AG08395 (cell line): ENCODE measurements at places on chromosomes 3 and 15.

- DNase-seq, result no peak
Measured at GRCh38 chr3:156963096-156963495, 136.9 kb downstream of the LEKR1 start.

- DNase-seq, result no peak
Measured at GRCh38 chr3:189954733-189955665, 165.7 kb downstream of the P3H2 start.

GRCh38 chr3:80384811-80385210 is 617.0 kb upstream of the ROBO1 start:
- DNase-seq, result no peak

GRCh38 chr3:29697989-29698388 is 417.1 kb downstream of the RBMS3 start:
- DNase-seq, result peak; percentile 24

DNA sequence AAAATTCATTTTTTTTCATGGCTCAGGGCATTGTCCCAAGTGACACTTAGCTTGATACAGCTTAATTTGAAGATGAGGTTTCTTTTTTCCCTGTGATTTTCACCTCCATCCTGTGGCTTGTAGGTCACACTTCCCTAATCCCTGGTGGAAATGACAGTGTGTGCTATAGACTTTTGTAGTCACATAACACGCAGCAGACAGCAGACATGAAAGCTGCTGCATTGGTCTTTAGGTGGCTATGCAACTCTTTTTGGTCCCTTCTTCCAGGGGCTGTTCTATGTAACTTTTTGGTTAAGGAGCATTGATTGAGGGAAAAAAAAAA is 38.8 kb downstream of the TRAK1 start:
- DNase-seq, result no peak

DNA sequence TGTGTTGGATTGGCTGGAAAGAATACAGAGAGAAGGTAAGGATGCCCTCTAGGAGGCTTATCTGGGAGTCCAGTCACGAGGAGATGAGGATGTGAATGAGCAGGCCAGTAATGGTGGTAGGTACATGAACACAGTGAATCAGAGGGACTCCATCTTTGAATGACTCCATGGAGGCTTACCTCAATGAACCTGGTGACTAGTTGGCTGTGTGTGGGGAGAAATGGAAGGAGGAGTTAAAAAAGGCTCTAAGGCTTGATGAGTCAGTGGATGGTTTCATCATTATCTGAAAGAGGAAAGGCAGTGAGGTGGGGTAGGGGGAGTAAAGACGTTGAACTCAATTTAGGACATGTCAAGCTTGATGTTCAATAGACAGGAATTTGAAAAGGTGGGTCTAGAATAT is 61.1 kb downstream of the KCNAB1 start:
- peak; percentile 7 for DNase-seq

- peak; percentile 45 for DNase-seq
Measured at GRCh38 chr3:129665024-129665768, 58.7 kb upstream of the PLXND1 start.

DNA sequence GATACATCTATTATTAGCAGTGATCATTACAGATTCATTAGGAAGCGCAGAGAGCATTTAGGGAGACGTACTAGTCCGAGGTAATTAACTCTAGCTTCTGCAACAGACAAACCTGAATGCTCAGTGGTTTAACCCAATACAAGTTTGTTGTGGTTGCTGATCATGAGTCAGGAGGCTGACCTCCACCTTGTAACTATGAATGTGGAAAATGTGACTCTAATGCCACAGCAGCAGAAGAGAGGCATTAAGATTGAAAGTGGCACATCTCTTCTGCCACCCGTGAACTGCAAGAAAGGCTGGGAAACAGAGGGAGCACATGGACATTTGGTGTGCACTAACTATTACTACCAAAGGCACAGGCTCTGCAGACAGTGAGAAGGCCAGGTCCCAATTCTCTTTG is 71.2 kb upstream of the C3orf80 start:
- DNase-seq, result peak; percentile 51

DNA sequence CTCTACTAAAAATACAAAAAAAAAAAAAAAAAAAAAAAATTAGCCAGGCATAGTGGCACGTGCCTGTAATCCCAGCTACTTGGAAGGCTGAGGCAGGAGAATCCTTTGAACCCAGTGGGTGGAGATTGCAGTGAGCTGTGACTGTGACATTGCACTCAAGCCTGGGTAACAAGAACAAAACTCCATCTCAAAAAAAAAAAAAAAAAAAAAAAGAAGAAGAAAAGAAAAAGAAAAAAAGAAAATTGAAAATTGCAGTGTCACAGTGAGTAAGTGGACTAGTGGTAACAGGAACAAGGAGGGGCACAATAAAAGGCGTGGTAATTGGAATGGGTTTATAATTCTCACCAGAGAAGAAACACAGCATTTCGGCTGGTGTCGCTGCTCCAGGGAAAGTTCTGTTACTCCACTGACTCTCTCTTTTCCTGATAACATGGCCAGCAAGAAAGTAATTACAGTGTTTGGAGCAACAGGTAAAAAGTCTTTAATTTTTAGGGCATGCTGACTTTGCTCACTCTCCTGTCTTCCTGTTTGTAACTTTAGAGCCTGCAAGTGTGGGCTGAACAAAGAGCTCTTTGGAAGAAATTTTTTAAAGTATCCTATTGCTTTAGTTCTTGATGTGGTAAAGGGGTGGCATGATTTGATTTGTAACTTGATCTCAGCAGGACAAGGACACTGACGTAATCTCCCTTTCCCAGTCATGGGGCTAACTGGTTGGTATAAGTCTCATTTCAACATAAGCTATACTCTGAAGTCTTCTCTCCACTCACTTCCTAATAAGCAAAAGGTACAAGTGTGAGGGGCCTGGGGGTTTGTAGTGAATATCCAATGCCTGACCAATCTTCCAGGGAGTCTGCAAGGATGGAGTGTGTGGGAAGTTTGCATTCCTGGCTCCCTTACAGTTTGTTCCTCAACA is 22.1 kb upstream of the TRA2B start:
- DNase-seq, result peak; percentile 54

DNA sequence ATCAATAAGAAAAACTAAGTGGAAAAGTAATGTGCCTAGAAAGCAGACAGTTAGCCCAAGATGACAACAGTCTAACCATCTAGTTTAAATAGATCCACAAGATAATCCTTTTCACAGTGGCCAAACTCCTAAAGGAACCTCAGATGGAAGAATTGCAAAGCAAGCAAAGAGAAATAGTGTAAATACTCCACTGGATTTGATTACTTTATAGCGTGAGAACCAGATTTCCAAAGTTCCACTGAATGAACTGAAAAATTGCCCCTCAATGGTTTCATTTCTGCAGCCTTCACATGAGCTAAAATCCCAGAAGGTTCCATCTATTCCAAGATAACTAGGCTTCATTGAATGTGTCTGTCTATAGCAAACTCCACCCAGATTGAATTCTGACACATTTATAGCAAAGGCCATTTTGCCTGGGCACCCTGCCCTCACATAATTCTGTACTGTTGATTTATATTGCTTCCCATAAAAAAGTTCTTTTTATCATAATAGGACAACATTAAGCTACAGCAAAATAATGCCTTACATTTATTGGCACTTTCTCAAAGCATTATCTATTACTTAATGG is 129.7 kb upstream of the THBS1 start:
- no peak for DNase-seq

GRCh38 chr15:78642331-78642730 is 1.3 kb upstream of the CHRNB4 start:
- DNase-seq, result no peak

DNA sequence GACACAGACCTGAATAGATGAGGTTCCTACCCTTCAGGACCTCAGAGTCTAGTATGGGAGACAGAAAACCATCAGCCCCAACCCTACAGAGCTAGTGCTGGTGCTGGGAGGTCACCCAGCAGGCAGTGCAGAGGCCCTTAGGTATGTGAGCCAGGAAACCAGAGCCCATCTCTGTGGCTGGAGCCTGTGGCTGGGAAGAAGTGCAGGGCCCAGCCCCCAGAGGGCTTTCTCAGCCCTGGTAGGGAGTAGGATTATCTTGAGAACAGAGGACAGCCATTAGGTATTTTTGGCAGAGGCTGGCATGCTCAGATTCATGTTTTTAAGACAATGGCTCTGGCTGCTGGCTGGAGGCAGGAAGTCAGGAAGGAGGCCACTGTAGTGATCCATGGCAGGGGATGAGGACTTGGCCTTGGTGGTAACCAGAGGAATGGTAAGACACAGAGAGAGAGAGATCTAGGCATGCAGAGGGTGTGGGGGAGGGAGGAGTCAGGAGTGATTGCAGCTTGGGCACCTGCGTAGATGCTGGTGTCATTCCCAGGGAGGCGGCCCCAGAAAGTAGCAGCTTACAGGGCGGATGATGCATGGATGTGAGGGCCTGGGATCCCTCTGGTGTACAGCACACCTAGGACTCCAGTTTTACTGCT is 220.9 kb upstream of the EIF1B start:
- no peak for DNase-seq

DNA sequence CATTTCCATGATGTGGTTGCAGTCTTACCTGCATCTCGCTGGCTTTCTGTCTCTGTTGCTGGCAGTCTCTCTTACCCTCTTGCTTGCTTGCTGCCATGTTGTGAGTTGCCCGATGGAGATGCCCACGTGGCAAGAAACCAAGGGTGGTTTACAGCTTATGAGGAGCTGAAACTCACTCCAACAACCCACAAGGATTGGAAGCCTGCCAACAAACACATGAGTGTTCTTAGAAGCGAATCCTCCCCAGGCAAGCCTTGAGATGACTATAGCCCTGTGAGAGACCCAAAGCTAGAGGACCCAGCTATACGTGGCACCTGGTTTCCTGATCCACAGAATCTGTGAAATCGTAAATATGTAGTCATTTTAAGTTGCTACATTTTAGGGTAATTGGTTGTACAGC is 490.9 kb upstream of the ADAMTS9 start:
- no peak for DNase-seq

GRCh38 chr15:79084308-79084968 is 6.1 kb downstream of the RASGRF1 start:
- no peak for DNase-seq

GRCh38 chr3:10552631-10552943 is 47.2 kb upstream of the ATP2B2 start:
- DNase-seq, result no peak

DNA sequence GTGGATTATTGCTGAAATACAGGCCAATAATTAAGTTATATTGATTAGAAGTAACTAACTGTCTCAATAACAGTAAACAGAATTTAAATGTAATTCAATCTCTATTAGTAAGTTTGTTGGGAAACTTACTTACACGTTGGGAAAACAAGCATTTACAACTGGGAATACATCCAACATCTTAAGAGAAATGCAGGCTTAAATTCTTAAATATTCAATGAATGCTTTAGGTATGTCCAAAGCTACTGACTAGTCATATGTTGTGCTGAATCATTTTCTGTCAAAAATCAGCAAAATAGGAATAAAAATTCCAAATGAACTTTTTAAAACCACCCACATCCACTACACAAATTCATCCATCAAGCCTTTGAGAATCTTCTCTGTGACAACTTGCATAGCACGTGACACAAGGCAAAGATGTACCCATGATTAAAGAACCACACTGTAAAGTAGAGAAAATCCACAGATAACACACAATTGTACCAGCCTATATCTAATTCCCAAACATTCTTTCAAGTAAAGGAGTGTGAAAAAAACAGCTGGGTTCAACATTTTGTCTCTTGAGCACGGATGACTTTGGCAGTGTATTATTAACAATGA is 60.0 kb downstream of the NMNAT3 start:
- no peak for DNase-seq

DNA sequence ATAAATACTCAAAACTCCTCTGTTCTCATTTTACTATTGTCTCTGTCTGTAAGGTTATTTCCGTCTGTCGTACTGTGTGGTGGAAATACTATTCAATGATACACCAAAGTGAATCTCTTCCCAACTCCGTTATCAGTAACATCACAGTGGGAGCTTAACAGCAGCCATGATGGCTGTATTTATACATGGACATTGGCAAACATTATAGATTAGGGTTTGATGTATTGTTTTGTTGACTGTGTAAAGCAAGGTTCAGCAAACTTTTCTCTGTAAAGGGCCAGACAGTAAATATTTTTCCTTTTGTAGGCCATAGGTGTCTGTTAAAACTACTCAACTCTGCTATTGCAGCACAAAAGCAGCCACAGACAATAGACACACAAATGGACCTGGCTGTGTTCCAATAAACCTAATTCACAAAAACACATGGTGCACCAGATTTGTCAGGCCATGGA is 23.2 kb downstream of the LIPC start:
- no peak for DNase-seq

GRCh38 chr3:98730338-98730737 is 32.8 kb upstream of the ST3GAL6 start:
- DNase-seq, result no peak

GRCh38 chr3:187570776-187571175 is 99.4 kb downstream of the SST start:
- DNase-seq, result no peak

- peak; percentile 57 for DNase-seq
Measured at GRCh38 chr15:73284090-73284716, 84.6 kb downstream of the HCN4 start.

DNA sequence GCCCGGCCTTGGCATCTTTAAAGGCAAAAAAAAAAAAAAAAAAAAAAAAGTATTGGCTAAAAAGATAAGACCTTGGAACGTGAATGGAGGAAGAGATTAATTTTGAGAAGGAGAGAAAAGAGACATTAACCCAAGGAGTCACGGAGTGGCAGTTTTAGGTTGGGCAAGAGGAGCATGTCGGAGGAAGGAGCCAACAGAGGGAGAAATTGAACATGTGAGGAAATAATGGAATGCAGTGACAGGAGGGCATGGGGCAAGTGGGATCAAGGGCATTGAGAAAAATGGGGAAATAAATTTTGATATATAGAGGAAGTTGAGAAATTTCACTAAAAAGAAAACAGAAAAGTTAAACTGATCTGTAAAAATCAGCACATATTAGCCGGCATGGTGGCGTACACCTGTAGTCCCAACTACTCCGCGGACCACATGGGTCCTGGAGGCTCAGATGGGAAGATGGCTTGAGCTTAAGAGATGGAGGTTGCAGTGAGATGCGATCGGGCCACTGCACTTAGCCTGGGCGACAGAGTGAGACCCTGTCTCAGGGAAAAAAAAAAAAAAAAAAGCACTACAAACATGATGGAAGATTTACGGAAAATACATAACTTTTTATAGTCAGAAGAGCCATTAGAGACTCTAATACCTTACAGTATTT is 1.2 kb downstream of the HAUS2 start:
- DNase-seq, result no peak

DNA sequence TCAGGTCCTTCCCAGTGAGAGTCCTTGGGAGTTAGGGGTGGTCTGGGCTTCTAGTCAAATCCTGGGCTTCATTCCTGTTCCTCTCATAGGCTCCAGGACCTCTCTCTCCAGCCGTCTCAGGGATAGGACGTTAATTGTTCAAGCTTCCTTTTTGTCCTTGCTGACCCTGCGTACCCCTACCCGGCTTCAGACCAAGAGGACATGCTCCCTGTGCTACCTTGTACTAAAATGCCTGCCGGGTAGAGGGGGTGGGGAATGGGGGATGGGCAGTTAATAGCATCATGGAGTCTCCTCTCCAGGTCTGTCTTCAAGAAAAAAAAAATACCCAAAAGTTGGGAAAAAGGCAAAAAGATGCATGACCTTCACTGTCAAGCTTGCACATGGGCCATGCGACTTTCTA is 36.5 kb upstream of the GALNT15 start:
- DNase-seq, result no peak
